ENCODE measurements at places on chromosomes 11 and 22.

DNA sequence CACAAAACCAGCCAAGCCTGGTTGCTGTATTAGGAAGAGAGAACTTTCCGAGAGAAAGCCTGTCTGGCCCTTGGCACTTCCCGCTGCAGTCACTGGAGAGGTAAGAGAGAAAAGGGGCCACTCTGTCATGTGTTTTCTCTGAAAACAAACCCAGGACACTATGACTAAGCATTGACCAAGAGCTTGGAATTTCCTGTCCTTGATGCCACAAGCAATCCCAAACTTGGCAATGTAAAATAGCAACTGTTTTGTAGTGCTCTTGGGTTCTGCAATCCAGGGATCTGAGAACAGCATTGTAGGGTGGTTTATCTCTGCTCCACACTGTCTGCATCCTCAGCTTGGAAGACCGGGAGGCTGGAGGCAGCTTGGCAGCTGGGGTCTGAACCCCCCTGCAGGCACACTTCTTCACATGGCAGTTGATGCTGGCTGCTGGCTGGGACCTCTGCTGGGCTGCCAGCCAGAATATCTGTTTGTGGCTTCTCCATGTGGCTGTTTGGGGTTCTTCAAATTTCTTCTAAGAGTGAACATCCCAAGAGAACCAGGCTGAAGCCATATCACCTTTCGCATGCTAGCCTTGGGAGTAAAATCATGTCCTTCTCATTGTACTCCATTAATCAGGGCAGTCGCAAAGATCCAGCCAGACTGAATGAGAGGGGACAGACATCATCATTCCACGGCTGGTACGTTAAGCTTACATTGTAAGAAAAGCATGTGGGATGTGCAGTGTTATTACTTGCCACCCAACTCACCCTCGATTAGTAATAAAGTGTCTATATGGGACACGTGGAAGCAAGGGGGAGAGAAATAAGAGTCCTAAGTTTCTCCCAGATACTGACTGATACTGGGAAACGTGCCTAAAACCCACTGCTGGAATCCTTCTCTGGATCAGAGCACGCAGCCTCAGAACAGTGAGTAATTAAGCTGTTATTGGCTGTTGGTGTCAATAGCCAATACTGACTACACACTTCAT is 537.4 kb upstream of the B3GAT1 start:
- DNase-seq: peak; percentile 46

- DNase-seq: no peak
Measured at GRCh38 chr22:47686594-47687345, 924.3 kb downstream of the TBC1D22A start.

DNA sequence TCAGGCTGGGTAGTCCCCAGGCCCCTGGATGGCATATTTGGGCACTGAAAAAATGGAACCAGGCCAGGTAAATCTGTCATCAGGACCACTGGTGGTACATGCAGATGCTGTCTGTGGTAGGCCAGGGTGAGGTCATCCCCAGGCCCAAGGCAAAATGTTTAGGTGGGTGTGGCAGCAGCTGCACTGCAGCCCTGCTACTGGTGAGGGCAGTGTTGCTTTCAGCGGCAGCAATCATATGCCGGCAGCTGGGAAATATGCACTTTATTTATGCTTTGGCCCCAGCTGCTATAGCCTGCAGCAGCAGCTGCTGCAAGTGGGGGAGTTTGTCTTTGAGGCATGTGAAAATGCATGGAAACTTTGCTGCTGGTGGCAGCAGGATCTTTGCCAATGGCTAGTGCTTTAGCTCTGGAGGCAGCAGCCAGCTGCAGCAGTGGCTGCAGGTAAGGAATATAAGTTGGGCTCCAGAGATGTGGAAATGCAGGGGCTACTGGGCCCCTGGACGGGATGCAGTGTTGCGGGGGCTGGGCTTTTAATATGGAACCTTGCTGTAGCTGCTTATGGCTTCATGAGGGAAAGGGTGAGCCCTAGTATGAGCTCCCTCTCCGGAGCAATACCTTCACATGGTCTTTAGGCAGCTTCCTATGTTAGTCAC is 365.7 kb upstream of the CADM1 start:
- no peak for DNase-seq

DNA sequence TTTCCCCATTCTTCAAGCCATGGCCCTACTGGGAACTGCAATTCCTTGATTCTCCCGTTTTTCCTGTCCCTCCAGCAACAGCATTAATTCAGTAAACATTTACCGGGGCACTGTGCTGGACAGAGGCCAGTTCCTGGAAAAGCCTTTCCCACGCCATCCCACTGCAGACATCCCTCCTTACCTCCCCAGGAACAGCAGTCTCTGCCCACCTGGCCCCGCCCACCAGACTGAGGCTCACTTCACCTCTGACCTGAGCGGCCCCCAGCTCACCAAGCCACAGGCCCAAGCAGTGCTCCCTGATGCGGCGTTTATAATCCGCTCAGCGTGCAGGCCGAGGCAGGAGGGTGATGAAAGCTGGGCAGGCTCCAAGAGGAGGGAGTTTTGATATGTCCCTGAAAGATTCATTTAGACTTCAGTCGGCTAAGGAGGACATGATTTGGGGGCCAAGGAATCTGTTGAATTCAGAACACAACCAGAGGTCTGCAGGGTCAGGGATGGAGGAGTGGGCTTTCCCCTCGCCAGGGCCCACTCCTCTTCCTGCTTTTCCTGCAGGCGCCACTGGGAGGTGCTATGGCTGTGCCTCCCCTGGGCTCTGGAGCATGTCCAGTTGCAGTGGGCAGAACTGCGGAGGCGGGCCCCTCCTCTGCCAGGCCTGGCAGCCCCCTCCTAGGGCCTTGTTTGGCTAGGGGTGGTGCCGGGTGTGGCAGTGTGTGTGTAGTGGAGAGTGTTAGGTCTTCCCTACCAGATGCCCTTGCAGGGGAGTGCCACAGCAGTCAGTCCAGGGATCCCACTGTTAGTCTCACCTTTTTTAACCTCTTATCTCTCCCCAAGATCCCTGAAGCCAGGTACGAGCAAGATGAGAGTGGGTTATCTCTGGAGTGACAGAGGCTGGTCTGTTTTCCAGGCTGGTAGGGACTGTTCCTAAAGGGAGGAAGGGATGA is 1.4 kb upstream of the TAGLN start:
- no peak for DNase-seq

DNA sequence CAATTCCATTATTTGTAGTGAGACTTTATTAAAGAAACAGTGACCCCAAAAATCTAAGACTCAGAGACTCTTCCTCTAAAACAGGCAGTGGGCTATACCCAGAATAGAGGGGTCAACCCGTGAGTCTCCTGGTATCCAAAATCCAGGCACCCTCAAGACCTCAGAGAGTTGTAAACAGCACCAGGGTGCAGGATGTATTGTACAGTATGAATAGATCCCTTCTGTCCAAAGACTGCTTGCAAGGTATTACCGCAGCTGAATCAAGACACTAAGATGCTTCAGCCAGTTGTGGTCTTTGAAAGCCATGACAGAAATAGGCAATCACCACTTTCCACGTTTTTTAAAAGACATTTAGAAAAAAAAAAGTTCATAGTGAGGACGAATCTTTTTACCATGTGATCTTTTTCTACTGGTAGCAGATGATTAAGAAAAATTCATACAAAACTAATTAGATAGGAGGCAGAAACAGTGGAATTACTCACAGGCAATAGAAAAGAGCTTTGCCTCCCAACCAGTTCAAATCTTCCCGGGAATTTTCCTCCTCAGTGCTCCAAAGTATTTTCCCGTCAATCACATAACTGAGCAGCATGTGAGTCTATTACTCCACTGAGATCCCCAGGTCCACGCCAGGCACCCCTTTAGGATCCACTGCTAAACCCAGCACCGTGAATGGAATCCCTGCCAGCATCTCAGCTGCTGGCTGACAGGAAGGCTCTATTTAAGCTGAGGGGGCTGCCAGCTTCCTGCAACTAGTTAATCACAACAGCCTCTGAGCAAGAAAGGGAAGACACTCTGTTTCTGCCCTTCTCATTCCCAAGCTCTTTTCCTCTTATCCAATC is 113.1 kb downstream of the ETS1 start:
- no peak for DNase-seq

GRCh38 chr11:37973941-37974340 is 1375.9 kb upstream of the RAG2 start:
- no peak for DNase-seq

- DNase-seq: peak; percentile 66
Measured at GRCh38 chr11:114166897-114167323, 107.4 kb downstream of the ZBTB16 start.

GRCh38 chr22:48342732-48343131 is 1484.9 kb downstream of the BRD1 start:
- DNase-seq: no peak

DNA sequence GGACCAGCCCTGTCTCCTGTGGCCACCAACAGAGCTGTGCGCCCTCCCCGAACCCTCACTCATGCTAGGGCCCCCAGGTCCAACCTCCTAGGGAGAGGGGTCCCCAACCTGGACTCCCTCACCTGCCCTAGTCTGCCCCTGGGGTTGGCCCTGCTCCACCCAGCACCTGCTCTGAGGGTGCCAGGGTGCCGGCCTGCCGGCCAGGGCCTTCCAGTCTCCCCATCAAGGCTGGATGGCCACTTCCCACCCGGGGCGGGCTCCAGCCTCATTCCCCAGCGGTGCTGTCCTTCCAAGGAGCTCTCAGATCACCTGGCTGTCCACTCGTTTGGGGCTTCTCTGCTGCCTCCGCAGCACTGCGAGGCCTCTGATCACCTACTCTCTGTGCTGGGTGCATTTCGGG is 39.1 kb downstream of the CDKN1C start:
- DNase-seq: no peak

DNA sequence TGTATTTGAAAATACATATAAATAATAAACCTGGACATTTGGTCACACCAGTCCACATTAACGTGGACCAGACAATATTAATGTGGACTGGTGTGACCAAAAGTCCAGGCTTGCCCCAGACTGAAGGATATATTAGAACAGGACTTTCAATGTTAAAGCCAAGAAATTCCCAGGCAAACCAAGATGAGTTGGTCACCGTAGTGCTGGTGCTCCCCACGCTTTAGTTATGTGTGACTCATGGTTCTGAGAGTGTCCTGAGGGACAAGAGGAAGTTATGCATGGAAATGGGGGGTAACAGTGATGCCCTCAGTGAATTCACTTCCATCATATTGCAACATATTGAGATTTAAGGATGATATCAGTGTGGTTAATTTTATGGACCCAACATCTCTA is 31.4 kb downstream of the POU2AF1 start:
- DNase-seq: peak; percentile 52

DNA sequence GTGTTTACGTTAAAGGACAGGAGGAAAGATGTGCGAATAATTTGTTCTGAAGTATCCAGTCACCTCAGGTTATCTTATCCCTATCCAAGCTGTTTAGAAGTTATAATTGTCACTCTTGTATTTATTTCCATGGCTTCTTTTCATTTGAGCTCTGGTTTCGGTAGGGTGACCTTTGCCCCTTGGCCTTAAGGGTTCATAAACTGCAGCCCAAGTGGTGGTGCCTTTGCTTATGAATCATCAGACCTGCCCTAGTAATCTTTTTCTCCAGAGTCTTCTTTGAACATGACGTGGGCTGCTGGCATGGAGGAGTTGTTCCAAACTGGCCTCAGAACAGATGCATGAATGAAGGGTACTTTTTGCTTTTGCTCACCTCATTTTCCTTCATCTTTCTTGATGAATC is 6.5 kb upstream of the CRYBB3 start:
- DNase-seq: no peak

DNA sequence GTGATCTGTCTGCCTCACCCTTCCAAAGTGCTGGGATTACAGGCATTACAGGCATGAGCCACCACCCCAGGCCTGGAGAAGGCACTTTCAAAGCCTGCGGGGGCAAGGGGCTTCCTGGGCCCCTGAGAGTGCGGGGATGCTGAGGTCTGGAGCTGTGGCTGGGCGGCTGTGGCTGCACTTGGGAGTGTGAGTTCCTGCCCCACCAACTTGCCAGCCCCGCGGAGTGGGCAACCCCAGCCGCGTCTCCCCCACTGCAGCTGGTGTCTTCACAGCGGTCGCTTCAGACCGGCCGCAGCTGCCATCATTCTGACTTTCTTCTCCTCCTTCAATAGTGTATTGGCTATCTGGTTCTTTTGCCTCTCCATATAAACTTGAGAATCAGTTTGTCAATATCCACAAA is 10.7 kb upstream of the MAP6 start:
- DNase-seq: no peak

- DNase-seq: no peak
Measured at GRCh38 chr11:4495487-4495886, 13.0 kb downstream of the OR52K1 start.

DNA sequence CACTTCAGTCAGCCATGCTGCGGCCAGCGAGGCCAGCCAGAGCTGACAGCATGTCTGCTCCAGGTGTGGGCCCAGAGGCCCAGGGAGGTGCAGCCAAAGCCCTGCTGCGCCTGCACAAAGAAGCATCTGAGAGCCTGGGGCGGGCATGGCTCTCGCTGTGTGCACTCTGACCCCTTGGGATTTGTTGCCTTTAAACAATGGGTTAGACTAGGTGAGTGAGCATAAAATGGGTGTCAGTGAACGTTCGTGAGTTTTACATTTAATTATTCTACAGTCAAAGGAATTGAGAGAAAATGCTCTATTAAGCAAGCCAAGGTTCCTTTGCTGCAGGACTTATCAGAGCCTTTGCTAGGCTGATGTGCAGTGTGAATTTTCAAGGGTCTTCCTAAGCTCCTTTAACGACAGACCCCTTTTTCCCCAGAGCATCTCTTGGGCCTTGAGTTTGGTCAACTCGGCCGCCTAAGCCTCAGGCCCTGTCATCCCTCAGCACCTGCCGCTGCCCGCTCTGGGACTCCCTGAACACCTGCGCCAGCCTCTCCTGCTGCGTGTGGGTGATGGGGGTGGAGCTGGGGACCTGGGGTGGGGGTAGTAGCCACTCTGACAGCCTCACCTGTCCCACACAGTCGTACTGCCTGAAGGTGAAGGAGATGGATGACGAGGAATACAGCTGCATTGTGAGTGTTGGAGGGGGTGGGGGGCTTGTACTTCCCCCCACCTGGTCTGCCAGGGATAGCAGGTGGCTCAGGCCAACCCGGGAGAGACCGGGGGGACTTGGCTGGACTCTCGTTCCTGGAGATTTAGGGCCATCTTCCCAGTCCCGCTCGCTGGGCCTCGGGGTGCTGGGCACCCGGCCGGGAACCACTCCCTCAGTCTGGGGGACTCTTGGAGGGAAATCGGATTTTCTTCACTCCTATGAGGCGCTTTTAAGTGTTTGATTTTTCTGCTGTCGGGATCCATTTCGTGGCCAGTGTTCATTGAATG is 10.5 kb downstream of the SLC16A8 start:
- DNase-seq: no peak

DNA sequence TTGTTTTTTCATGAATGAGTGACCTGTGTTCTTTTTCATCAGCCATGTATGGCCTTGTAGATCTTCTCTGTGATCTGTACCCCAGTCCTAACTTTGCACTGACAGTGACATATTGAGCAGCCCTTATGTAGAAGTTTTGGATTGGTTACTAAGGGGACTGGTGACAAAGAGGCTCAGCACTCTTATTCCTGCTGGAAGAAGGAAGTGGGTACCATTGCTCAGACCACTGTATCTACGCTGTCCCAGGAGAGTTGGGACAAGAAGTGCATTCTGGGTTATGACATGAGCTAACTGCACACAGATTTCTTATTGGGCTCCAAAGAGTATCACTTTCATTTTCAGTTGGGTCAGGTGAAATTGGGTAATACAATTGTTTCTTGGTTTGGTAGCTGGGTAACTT is 107.8 kb upstream of the RASSF10 start:
- DNase-seq: no peak
